ENCODE measurements at places on chromosomes 5 and 9.

- H3K4me3 ChIP-seq = no peak overlapping the region
- DNase-seq = no peak
- no peaks in the 10 kb centered on the region for H3K36me3 ChIP-seq
- no peak overlapping the region for H3K27ac ChIP-seq
- H3K4me1 ChIP-seq = no peaks in the 10 kb centered on the region
- H3K27me3 ChIP-seq = no peaks in the 10 kb centered on the region
Measured at GRCh38 chr5:125293726-125294125, 547.3 kb upstream of the ZNF608 start.

DNA sequence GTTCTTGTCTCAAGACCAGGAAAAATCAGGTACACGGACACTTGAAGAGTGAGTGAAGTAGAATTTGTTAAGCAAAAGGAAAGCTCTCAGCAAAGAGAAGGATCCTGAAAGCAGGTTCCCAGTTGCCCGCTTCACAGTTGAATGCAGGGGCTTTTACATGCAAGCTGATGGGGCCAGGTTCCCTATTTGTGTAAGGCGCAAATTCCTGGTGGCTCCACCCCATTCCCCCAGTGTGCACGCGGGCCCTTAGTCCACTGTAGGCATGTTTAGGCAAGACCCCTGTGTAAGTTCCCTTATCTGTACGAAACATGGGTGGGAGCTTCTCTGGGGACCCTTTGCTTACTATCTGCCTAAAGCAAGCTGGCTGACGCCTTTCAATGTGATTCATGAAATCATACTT lies 2.7 kb upstream of the AGTPBP1 start:
- H3K4me1 ChIP-seq = peaks cover 21% of the 10 kb centered on the region
- no peaks in the 10 kb centered on the region for H3K27me3 ChIP-seq
- no peak overlapping the region for H3K4me3 ChIP-seq

- DNase-seq = no peak
- H3K36me3 ChIP-seq = no peaks in the 10 kb centered on the region
- H3K4me3 ChIP-seq = no peak overlapping the region
- no peak overlapping the region for H3K27ac ChIP-seq
- H3K4me1 ChIP-seq = no peaks in the 10 kb centered on the region
Measured at GRCh38 chr5:45038366-45038987, 229.7 kb downstream of the MRPS30 start.

DNA sequence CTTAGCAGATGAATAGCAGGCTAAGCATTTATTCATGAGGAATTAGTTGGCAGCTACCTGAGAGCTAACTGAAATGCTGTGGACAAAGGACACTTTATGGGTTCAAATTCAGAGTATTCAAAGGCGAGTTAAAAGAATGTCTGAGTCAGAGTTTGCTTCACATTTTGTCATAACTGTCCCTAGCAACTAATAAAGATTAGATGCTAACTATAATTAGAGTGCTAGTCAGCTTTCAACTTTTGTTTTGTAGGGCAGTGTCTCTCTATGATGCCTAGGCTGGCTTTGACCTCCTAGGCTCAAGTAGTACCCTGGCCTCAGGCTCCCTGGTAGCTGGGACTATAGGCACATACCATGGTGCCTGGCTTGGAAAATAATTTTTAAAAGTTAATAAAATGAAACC lies 4.6 kb downstream of the SMC5 start:
- H3K27ac ChIP-seq = no peak overlapping the region
- H3K4me3 ChIP-seq = peak overlapping the region; percentile 9
- H3K36me3 ChIP-seq = no peaks in the 10 kb centered on the region
- peaks cover 46% of the 10 kb centered on the region for H3K4me1 ChIP-seq
- H3K27me3 ChIP-seq = no peaks in the 10 kb centered on the region
- DNase-seq = no peak

- no peak overlapping the region for H3K4me3 ChIP-seq
- no peak overlapping the region for H3K27ac ChIP-seq
- DNase-seq = no peak
- no peaks in the 10 kb centered on the region for H3K36me3 ChIP-seq
Measured at GRCh38 chr5:107979291-107979690, 308.6 kb upstream of the EFNA5 start.
